ENCODE measurements at places on chromosomes 2 and 18.

- DNase-seq: no peak
These were observed 5.4 kb upstream of the KCNE4 start for GRCh38 chr2:223046470-223047040.

- DNase-seq: no peak
These were observed 135.7 kb downstream of the NFATC1 start for GRCh38 chr18:79531386-79531785.

DNA sequence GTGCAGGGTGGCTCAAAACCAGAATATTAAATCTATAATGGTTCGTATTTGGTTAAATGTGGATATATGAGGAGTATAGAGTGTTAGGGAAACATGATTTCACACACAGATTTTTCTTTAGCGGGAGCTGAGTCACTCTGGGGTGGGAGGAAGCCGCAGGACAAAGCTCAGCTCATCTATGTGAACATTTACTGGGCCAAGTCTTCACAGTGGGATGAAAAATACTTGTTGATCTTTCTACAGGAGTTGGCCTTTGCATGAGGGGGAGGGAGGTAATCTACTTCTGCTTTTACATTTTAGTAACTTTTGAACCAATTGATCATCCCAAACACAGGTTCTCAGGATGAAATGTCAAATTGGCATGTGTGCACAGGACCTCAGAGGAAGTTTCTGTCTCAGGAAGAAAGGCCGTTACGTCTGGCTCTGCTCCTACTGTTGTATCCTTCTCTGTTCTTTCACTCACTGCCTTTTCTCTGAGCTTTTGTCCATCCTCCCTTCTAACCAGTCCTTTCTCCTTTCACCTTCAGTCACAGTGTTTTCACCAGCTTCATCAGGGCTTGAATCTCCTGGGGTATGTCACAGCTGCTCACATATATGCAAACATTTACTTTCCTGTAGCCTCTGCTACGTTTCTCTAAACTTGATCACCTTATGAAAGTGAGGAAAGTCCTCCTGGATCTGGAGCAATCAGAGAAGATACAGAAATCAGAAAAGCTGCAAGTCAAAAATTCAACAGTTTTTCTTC lies 943.3 kb upstream of the FANCL start:
- DNase-seq: no peak

- DNase-seq: no peak
These were observed 7.8 kb upstream of the ARHGAP25 start for GRCh38 chr2:68726608-68727367.

DNA sequence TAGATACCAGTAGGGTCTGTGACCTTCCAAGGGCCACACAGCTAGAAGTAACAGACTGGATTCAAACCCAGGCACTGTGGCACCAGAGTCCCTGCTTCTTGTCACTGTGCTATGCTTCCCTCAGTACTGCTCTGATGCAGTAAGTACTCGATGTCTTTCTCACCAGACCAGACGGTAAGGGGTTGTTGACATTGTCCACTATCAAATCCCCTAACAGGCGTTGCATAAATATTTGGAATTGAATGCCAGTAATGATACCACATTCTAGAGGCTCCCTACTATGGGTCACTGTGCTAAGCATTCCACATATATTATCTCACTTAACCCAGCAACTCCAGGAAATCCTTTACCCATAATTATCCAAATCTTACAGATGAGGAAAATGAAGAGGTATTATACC lies 223.1 kb downstream of the C1D start:
- DNase-seq: peak; percentile 14

GRCh38 chr18:11021477-11021876 lies 127.9 kb downstream of the PIEZO2 start:
- no peak for DNase-seq

- DNase-seq: no peak
These were observed 31.3 kb downstream of the PLB1 start for GRCh38 chr2:28527196-28527595.

- DNase-seq: no peak
These were observed 159.5 kb downstream of the COL6A3 start for GRCh38 chr2:237254369-237254861.

GRCh38 chr2:174670446-174670845 lies 72.8 kb upstream of the WIPF1 start:
- DNase-seq: no peak

- peak; percentile 44 for DNase-seq
These were observed at the start of gene PXDN for GRCh38 chr2:1744446-1745170. Gene PXDN (minus strand): TSS chr2:1744515. CDS start chr2:1744455, 60 bp downstream.

DNA sequence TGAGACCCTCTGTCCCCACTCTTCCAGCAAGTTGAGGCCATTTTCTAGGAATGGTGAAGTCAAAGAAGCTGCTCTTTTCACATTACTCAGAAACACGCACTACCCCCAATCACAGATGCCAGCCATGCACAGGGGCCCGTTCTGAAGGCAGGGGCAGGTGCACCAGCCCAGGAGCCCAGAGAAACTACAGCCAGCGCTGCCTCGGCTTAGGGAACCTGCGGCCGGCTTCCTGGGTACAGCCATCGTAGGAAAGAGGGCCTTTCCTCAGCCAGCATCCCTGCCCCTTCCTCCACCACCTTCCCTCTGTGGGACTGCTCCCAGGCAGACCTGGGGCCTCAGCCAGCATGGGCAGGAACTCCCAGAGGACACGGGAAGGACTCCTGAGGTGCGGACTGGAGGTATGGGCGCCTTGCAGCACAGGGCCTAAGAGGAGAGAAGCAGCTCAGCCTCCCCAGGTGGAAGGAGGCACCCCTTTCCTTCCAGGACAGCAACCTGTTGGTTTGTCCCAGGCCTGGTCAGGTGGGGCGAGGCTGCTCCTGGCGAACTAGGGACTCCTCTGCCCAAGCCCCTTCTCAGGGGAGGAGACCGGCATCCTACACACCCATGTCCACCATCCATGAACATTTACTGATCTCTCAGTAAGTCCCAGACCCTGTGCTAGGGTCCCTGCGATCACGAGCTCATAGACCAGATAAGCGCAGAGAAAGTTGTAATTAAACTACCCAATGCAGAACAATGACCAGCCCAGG lies 99.0 kb upstream of the ID2 start:
- no peak for DNase-seq
